ENCODE measurements at places on chromosomes 13 and 19.

DNA sequence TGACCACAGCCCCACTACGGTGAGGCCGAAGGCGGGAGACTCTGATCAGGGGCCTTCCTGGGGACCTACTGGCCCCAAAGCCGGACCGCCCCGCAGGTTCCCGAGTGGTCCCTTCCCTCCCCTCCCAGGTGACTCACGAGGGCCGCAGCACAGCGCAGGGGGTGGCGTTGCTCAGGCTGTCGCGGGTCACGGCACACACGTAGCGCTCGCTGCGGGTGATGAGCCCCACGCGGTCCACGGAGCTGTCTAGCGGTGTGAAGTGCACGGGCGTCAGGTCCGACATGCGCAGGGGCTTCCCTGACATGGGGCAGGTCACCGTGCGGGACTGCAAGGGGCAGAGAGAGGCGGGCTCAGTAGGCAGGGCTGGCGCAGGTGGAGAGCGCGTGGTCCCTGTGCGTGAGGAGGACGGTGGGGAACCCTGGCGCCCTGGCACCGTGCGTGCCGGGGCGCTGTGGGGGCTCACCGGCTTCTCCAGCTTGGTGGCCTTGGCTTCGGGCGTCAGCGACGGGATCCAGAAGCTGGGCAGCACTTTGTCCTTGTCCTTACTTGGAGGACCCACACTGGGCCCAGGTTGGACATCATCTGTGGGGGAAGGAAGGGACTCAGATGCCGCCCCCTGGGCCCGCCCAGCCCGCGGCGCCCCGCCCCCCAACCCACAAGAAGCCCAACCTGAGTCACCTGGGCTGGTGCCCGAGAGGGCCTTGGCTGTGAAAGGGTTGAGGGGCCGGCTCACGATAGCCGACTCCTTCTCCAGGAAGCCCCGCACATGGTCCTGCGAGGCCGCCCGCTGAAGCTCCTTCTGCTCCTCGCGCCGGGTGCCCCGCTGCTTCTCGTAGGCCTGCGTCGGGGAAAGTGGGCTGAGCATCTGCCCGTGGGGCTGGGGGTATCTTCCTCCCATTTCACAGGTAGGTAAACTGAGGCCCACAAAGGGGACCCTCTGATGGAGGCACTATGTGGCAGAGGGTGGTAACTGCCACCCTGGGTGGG, 23.7 kb downstream of the NOSIP start:
- DNase-seq, result no peak

DNA sequence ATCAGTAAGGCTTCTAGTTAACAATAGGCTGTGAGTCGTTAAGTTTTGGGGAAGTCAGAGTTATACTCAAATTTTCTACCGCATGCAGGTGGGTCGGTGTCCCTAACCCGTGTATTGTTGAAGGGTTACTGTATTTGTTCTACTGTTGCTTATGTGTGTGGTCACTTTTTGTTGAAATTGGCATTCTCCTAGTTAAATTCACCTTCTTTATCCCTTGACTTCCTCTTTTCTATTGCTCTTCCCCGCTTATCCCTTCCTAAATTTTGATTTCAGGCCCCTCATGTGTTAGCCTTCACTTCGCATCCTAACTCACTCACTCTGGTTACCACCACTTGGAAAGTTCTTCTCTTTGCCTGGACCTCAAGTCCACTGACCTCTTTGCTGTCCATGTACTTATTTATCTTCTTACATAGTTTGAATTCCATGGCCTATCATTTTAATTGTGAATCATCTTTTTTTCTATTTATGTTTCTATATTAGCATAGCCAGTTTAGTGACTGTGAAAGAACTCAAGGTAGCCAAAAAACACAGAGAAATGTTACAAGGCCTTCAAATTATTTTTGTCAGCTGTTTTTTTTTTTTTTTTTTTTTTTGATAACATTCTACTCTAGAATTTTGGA, 52.9 kb downstream of the NDFIP2 start:
- DNase-seq, result no peak

- DNase-seq, result no peak
Observed at GRCh38 chr19:58196901-58197616, 14.2 kb downstream of the ZNF274 start.

DNA sequence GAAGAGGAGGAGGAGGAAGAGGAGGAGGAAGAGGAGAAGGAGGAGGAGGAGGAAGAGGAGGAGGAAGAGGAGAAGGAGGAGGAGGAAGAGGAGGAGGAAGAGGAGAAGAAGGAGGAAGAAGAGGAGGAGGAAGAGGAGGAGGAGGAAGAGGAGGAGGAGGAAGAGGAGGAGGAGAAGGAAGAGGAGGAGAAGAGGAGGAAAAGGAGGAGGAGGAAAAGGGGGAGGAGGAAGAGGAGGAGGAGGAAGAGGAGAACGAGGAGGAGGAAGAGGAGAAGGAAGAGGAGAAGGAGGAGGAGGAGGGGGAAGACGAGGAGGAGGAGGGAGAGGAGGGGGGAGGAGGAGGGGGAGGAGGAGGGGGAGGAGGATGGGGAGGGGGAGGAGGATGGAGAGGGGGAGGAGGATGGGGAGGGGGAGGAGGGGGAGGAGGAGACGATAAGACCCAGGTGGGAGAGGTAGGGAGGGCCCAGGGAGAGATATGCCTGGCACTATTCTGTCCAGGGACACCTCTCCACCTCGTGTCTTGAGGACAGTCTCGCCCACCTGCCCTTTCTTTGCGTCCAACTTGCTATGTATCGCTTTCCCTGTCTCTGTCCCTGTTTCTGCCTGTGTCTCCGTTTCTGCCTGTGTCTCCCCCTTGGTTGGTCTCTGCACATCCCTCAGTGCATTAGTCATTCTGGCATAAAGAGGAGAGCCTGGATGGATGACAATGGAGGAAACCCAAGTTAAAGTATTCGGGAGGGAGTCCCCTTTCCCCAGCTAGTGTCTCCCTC, 7.1 kb upstream of the KLK5 start:
- no peak for DNase-seq

- no peak for DNase-seq
Observed at GRCh38 chr19:6298413-6298812, 18.6 kb upstream of the MLLT1 start.

DNA sequence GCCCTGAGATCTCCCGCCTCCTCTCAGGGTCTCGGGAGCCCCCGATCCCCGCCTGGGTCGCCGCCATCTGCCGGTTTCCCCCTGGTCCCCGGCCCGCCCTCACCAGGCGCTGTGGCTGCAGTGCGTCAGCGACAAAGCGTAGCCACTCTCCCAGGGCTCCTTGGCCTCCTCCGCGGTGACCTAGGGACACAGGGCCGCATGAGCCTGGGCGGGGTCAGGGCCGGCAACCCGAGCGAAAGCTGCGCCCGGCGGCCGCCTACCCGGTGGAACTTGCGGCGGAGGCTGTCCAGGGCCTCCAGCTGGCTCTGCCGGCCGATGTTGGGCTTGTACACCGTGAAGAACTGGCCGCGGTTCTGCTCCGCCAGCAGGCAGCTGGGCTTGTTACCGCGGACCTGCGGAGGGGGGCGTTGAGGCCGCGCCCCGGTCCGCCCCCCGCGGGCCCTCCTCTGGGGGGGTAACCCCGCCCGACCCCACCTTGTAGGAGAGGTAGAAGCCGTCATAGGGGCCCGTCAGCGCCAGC, 5.3 kb downstream of the GPX4 start:
- DNase-seq, result no peak

GRCh38 chr19:13190781-13191540, 40.8 kb downstream of the IER2 start:
- DNase-seq, result no peak

DNA sequence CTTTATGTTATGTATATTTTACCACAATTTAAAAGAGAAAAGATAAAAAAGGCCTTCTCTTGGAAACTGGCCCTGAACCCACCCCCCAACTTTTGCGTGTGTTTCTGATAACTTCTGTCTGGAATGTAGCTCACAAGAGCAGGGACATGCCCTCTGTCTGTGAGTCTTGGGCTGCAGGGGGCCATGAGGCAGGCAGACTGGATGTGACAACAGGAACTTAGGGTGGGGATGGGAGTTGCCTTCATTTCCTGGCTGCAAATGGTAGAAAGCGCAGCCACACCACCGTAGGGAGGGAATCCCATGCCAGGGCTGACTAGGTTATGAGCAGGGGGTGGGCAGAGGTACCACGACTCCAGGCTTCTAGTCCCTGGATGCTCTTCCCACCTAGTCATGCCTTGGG, 21.9 kb downstream of the CILP2 start:
- no peak for DNase-seq

GRCh38 chr19:18803550-18804138, 12.5 kb upstream of the COMP start:
- DNase-seq, result no peak

All from spinal cord (tissue), 10 donors.